Frontal cortex (tissue), 4 donors: ENCODE measurements at places on chromosomes 7 and 10. TPM values are rescaled to one million over a fixed set of nuclear protein-coding genes. Genes with fewer than 3 reads are reported as not detected.

GRCh38 chr7:25820432-25821040, 331.5 kb upstream of the NFE2L3 start:
- no peak for DNase-seq

DNA sequence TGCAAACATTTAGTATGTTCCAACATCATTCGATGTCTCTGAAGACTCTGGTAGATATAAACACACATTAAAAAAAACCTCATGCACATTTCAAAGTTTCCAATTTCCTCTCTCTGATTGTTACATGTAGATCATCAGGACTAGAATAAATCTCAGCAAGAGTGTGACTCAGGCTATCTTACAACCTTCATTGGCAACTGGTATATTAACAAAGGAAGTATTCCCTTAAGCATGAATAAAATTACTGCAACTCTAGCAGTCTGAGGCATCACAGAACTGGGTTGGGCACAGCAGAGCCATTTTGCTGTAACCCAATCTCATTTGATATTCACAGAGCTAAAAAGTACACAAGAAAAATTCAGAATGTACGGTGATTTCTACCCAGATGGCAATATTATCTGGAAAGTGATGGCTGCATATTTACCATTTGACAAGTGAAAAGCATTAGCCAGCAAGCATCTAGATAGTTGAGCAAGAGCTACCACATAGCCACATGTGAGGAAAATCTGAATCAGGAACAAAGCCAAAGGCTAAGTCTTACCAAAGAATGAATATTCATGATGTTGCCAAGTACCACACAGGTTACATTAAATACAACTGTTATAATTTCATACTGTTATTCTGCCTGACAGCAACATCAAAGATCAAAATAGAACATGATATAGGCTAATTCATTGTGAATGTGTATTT, 232.2 kb downstream of the CRPPA start:
- no peak for DNase-seq

DNA sequence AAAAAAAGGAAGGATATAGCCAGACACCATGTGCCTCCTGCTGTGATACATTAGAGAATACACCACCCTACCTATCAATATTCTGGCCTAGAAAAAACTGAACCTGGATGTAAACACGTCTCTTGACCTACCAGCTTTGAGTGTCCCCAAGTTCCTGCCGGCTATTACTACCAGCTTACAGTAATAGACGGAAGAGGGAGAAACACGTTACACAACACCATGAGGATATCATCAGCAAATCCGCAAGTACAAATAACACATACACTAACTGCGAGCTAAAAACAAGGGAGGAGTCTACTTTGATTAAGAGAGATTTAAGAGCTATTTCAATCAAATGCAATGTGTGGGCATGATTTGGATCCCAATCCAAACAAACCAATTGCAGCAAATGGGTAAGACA, 113.0 kb downstream of the COL28A1 start:
- no peak for DNase-seq

The SSC4D gene
- 1.6 TPM for total RNA-seq

The GIMAP7 gene
- total RNA-seq = 2.4 TPM
